ENCODE measurements at places on chromosomes 16 and 17. TPM values are rescaled to one million over a fixed set of nuclear protein-coding genes. Genes with fewer than 3 reads are reported as not detected.

GRCh38 chr17:76840443-76840767, 27.8 kb upstream of the MGAT5B start:
- DNase-seq, result no peak

GRCh38 chr17:79991924-79992648, 43.6 kb downstream of the TBC1D16 start:
- no peak for DNase-seq

DNA sequence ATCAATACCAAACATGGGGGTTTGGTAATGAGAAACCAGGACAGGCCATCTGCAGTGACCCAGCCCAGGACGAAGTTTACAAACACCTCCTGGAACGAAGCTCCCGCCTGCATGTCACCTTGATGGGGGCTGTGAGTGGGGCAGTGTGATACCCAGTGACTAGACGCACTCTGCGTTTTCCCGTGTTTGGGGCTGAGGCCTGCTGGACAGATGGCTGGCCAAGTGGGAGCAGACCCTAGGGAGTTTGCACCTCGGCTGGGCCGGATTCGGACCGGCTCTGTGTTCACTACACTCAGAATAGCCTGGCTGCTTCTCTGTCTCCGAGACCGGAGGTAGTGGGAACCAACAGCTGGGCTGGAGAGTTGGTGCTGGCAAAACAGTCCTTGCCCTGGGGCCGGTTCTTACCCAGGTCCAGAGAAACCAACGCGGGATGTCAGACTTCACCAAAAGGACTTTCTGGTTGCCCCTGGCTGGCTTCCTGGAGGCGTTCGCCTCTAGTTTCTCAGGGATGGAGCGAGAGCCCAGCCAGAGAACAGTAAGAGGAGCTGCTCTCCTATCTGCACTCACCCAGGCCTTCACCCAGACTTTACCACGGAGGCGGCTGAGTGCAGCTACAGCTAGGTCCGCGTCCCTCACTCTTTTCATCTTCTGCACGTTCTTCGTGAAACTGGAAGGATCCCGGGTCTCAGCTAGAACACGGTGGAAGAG, 20.4 kb downstream of the CARHSP1 start:
- no peak for DNase-seq

DNA sequence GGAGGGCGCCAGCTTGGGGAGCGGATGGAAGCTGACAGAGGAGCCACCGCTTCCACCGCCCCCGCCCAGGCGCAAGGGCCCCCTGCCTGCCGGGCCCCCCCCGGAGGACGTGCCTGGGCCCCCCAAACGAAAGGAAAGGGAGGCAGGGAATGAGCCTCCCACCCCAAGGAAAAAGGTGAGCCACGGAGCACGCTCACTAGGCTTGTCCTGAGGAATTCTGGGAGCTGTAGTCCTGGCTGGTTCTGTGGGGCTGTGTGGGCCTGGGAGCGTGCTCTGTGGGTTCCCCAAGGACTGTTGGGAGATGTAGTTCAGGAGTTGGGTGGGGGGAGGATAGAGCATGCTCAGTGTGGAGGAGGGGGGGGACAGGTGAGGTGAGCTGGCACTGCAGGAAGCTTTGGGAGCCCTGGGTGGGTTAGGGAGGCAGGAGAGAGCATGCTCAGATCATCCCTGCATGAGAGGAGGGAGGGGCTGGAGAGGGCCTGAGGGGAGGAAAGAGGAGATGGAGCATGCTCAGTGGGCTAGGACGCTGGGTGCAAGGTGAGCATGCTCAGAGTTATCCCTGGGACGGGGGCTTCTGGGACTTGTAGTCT, 4.5 kb downstream of the FBXL19 start:
- DNase-seq, result peak; percentile 23

APOBR gene
- not detected for total RNA-seq

GRCh38 chr16:66426112-66427035, 721 bp upstream of the BEAN1 start:
- DNase-seq, result no peak

GFAP gene
- total RNA-seq, result not detected

DNA sequence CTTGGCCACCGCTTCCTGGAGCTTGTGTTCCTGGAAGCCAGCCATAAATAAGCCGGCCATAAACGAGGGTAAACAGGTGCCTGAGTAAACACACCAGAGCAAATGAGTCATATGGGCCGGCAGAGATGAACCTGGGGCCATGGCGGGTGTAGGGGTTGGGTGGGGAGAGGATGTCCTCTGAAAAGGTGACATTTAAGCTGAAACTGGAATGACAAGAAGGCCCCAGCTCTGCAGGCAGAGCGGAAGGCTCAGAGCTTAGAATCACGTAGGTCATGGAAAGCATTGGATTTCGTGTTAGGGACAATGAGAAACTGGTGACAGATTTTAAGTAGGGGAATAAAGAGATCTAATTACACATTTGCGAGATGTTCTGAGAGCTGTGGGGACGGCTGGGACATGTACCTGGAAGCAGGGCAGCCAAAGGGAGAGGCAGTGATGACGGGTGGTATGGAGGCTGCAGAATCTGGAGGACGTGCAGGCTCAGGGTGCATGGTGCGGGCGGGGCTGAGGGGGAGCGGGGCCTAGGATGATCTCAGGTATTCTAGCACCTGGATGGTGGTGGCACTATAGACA, 8.1 kb upstream of the DNASE1 start:
- no peak for DNase-seq

DNA sequence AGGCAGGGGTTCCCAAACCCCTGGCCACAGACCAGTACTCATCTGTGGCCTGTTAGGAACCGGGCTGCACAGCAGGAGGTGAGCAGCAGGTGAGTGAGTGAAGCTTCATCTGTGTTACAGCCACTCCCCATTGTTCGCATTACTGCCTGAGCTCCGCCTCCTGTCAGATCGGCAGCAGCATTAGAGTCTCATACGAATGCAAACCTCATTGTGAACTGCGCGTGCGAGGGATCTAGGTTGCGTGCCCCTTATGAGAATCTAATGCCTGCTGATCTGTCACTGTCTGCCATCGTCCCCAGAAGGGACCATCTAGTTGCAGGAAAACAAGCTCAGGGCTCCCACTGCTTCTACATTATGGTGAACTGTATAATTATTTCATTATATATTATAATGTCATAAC, 25.1 kb upstream of the RMI2 start:
- no peak for DNase-seq

SPEM2 gene
- not detected for total RNA-seq

- DNase-seq, result peak; percentile 35
These were observed 14.7 kb downstream of the CA7 start for GRCh38 chr16:66858740-66859396.

DNA sequence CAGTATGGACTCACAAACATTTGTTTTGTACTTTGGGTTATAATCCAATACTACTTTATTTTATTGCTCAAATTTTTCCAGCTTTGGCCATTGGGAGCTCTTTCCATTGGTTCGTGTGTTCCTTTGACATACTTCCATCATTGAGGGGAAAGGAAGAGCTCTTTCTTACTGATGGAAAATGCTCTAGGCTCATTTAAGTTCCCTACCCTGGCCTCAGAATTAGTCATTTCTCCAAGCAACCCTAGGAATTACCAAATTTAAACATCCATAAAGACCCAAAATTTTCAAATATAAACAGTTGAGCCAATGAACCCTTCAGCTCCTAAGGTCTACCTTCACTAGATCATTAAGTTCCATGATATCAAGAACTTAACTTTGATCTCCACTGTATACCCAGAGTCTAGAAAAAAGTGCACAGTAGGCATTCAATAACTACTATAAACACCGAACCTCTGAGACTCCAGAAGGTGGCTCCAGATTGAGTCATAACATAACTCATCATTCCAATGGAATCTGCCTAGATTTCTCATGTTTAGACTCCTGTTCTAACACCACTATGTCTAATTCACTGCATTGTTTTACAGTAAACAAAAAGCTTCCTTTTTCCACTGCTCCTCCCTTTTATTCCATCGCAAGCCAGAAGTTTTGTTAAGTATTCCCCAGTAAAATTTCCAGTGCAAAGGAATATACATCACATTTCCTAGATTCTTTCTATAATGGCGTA, 39.0 kb downstream of the SMURF2 start:
- peak; percentile 84 for DNase-seq

DNA sequence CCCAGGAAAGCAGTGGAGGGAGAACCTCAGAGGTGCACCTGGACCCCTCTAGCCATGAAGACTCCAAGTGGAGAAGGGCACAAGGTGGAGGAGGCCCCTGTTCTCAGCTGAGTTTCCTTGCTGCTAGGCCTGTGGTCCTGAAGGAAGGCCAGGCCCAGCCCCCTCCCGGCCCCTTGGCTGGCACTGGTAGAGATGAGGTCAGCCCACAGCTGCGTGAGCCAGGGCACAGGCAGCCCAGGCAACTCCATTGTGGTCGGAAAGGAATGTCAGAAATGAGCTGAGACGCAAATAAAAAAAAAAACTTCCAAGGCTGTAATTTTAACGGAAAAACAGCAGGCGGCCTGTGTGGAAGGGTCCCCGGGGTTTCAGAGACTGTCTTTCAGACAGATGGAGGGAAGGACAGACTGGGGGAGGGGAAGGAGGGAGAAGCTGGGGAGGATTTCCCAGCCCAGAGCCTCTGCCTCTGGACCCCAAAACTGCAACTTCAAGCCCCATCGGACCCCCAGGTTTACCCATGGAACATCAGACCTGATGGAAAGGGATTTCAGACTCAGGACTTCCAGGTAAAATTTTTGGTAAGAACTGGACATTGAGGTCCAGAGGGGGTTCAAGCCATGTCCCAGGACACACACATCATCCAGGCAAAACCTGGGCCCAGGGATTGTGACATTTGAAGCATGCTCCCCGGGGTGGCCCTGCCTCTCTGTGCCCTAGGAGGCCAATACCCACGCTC, 25.6 kb upstream of the MRPS23 start:
- peak; percentile 98 for DNase-seq

GRCh38 chr17:74380086-74380958, 13.0 kb downstream of the GPR142 start:
- DNase-seq, result no peak

- DNase-seq, result no peak
These were observed 30.4 kb downstream of the ENGASE start for GRCh38 chr17:79104898-79105600.

MT1G gene
- total RNA-seq, result not detected

TOX3 gene
- total RNA-seq, result not detected

C16orf74 gene
- 12.0 TPM for total RNA-seq

CDR2L gene
- total RNA-seq, result 11.8 TPM

DNA sequence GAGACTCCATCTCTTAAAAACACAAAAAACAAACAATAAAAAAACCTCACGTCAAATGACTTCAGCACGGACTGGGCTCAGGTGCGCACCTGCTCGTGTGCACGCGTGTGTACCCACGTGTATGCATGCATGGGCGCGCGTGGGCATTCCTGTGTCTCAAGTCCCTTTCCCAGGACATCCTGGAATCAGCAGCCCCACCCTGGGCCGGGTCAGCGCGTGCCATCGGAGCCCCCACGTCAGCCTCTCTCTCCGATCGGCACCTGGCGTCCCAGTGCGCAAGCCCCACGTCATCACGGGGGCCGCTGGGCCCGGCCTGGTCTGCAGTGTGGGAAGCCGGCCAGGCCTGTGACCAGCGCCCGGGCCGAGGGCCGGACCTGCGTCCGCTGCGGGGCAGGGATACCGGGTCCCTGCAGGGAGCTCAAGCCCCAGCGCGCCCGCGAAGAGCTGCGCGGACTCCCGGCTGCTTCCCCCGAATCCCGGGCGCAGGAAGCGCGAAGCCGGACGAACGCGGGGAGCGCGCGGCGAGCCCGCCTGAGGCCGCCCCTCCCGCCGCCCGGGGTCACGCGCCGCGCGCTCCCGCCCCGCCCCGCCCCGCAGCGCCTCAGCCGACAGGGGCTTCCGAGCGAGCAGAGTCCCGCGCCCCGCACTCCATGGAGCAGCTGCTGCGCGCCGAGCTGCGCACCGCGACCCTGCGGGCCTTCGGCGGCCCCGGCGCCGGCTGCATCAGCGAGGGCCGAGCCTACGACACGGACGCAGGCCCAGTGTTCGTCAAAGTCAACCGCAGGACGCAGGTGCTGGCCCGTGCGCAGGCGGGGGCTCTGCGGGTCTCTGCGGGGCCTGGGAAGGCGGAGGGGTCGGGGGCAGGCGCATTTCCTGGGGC, at the start of gene FN3K:
FN3K (plus strand) TSS at position 629 of the 880 bp plus-strand sequence; CDS start at position 651, 22 bp downstream.
- peak; percentile 70 for DNase-seq

GRCh38 chr16:27514806-27515205, 34.9 kb downstream of the GTF3C1 start:
- DNase-seq, result no peak

PLLP gene
- total RNA-seq, result not detected

- no peak for DNase-seq
These were observed 224.2 kb downstream of the ENGASE start for GRCh38 chr17:79298799-79299198.

DNA sequence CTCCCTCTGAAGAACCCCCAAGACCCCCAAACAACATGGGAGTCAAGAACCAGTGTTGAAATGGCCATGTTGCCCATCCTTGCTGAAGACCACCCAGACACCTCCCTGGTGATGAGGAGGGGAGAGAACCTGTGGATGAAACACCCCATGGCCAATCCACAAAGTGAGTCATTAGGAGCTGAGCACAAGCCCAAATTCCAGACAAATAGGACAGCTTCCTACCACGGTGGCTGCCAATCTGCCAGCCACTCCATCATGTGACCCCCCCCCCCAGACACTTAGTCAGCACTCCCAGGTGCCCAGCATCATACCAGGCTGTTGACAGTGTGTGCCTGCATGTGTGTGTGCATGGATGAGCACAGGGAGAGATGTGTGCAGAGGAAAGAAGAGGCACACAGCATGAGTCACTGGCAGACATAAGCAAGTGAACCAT, 26.4 kb upstream of the RPL38 start:
- DNase-seq, result peak; percentile 13

DNA sequence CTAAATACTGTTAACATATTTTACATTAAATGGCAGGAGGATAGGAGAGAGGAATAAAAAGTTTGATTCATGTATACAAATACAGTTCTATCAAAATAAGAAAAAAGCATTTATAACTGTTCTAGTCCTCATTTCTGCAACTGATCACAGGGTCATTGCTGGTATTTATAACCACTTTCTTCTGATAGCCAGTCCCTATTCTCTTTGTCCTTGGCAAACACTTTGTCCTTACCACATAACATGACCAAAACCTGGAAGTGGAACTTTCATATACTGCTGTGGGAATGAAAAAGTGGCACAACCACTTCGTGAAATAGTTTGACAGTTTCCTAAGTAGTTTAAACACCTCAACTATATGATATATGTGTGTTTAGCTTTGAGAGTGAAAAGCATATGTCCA, 83.3 kb downstream of the CDRT15 start:
- no peak for DNase-seq

GRCh38 chr17:77783991-77784820, 174.3 kb upstream of the TNRC6C start:
- no peak for DNase-seq

DNA sequence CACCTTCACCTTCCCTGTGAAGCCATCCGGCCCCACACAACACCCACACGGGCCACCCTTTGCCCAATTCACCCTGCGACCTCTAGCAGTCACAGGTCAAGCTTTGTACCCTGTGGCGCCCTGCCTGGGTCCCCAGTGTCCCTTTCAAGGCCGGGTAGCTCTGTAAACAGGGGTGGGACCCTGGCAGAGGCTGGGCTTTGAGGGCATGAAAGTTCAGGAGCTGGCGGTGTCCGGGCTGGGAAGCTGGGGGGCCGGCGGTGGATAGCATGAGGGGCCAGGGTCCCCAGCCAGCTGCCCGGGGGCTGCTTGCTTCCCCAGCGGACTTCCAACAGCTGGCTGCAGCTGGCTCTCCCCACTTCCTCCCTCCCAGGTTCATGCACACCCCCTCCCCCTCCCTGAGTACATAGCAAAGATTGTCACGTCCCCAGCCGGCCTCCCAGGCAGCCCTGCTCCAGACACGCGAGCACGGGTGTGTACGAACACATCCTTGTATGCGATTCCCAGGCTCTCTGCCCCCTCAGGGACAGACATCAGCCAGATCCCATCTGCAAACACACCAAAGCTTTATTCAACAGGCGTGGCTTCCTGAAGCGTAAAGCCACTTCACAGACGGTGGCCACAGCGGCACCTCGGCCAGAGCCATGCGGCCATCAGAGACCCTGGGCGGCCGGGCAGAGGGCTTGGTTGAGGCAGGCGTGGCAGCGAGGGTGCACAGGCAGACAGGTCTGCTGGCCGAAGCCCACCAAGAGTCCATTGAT, 8.2 kb downstream of the NTHL1 start:
- DNase-seq, result peak; percentile 62

Measured in fibroblast of the aortic adventitia (primary cell).